ENCODE measurements at places on chromosomes 3 and 15.
A peak's percentile ranks its signal among the peaks of the same experiment; 100 is the strongest.

DNA sequence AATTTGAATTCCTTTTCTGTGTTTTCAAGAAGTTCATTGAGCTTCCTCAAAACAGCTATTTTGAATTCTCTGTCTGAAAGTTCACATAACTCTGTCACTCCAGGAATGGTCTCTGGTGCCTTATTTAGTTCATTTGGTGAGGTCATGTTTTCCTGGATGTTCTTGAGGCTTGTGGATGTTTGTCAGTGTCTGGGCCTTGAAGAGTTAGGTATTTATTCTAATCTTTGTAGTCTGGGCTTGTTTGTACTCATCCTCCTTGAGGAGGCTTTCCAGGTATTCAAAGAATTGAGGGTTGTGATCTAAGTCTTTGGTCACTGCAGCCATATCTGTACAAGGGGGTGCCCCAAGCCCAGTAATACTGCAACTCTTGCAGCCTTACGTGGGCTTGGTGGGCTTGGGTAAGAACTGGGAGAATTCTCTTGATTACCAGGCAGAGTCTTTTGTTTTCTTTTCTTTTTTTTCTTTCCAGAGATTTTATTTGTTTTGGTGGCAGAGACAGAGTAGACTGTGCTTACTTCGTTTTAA is 19.3 kb upstream of the CCNDBP1 start:
- no peak for DNase-seq

DNA sequence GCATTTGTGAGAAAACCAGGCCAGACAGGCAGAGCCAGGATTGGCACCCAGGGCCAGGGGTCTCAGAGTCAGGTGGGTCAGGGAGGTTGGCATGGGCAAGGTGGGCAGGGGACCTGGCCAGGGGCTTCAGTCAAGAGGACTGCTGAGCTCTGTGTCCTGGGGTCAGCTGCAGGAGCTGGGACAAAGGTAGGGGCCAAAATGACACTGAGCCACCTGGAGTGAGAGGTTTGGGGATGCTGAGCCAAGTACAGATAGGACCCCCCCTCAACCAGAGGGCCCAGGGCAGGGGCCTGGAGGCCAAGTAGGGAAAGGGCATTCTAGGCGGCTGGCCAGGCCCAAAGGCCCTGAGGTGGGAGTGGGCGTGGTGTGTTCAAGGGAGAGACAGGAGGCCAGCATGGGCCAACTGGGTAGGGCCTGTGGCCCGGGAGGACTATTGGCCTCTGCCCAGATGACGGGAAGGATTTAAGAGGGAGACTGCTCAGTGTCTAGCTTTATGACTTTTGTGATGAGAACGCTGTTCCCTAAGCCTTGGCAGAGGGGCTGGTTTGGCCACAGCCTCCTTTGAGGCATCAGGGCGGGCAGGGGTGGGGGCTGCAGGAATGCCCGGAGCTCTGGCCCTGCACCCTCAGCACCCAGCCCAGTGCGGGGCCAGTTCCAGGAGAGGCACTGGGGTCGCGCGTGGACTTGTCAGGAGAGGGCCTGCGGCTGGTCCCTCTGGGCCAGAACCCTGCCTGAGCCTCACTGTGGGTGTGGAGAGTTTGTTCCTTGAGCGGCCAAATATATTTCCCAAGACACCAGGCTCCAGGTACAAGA is 3.1 kb downstream of the CFAP100 start:
- no peak for DNase-seq

GRCh38 chr3:129233538-129233937 is 15.9 kb upstream of the COPG1 start:
- no peak for DNase-seq

DNA sequence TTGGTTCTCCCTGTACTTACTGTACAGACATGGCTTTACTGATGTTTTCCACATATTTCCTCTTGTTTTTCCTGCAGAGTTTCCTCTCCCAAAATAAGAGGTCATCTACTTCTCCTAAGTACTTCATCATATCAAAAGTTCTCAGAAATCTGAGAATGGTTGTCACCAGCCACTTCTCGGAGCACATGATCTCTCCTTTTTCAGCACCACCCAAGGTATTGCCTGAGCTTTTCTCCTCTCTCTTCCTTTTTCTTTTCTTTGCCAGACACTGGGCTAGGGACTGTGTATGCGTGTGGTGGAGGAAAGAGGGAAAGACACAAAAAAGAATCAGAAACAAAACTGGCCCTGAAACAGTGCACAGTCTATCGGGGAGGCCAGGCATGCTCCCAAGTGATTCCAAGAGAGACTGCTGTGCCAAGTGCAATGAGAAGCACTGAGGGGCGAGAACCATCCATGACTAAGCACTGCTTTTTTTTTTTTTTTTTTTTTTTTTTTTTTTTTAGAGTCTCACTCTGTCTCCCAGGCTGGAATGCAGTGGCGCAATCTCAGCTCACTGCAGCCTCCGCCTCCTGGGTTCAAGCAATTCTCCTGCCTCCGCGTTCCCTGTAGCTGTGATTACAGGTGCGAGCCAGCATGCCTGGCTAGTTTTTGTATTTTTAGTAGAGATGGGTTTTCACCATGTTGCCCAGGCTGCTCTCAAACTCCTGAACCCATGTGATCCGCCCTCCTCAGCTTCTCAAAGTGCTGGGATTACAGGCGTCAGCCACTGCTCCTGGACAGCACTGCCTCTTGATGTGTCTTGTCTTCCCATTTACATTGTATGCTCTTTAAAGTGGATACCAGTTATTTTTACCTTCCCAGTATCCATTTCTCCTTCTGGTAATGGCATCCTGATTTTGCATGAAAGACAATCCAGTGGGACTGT is 194.0 kb upstream of the FEZF2 start:
- DNase-seq, result no peak

DNA sequence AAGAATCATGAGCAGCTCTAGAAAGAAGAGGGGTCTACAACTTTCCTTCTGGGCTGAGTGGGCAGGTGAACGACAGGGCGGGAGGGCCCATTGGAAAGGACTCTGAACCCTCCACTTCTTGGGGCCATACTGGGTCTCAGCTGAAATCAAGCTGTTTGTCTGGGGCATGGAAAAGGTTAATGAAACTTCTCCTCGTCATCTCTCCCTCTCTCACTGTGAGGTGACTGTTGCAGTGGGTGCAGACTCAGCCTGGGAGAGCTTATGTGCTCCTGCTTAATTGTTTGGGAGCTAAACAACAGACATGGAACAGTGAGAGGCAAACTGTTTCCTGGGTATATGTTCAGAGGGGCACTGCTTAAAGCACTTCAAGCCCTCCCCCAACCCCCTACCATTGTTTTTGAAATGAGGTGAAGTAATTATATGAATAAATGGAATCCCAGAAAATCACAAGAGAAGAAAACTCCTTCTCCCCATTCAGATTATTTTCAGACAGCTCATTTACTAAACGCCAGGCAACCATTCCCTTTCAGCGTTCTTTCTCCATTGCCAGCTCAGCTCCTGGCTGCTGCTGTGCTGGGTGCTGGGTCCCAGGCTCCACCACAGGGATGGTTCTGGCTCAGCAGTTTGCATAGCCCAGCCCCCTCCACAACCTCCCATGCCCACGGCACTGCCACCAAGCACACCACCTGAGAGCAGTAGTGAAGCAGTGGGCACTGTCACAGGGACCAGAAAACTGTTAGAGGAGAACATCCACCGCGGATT is 444.9 kb upstream of the TBL1XR1 start:
- DNase-seq, result no peak

- no peak for DNase-seq
These were observed 53.7 kb downstream of the ZIC1 start for GRCh38 chr3:147462856-147463255.

GRCh38 chr3:45612918-45613602 is 18.5 kb downstream of the LIMD1 start:
- DNase-seq, result no peak

DNA sequence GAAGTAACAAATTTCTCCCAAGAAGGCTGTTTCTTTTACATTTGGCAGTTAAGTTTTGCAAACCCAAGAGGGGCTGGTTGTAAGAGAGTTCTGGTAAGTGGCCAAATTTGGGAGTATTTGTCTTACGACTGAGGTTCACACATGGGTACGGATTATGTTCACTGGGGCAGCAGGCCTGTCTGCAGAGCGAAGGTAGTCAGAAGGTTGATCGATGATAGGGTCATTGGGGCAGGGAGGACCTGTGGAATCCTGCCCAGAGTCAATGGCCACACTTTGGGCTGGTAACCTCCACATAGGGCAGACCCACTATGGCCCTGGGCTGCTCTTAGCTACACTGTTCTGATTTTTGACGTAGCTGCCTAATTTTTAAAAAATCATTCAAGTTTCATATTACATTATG is 368.6 kb downstream of the EPHB1 start:
- DNase-seq, result no peak

DNA sequence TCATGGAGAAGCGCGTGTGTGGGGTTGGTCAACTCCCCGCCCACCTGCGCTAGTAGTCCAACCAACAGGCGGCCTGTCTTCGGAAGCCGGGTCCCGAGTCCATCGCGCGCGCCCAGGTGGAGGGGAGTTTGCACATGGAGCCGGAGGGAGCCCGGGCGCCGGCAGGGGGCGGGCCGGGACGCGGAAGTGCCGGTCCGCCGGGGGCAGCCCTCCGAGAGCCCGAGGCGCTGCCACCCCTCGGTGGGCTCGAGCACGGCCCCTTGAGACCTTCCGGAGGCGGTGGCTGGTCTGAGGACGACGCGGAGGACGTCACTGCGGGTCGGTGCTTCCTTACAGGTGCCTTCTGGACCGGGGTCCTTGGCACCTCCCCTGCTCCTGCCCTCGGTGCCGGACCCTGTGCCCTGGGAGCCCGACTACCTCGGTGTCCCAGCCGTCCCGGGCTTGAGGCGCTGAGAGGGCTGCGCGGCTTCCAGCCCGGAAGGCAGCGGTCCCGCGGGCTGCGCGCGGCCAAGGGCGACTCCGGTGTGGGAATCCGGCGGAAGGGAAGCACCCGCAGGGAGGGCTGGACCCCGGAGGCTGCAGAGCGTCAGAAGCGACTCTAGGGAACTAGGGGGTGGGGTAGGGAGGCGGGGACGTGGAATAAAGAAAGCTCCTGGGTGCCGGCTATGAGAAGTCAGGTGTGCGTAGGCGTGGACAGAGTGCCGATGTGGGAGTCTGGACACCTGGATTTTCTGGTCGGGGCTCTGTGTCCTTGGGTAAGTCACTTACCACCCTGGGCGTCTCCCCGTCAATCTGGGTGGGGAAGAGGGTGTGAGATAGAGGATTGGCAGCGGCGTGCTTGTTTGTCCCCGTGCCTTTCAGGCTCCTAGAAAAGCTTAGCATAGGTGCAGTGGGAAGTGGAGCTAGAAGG is 212.3 kb downstream of the FGF12 start:
- no peak for DNase-seq

DNA sequence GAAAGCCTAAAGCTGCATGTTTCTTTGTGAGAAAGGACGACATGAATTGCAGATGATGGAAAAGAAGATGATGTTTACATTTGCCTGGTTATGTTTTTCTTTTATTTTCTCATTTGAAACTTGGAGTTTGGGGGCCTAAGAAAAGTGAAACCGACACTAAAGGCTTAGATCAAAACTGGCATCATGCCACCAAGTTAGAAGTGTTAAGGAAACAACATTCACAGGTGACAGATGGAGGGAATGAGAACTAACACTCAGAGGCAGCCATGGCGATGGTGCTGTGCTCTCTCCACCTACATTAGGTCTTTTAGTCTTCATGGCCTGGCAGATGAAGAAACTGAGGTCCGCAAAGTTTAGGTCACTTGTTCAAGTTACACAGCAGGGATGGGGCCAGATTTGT is 923.6 kb downstream of the TUSC7 start:
- no peak for DNase-seq

- DNase-seq, result no peak
These were observed 2.6 kb upstream of the HHATL start for GRCh38 chr3:42705058-42705767.

DNA sequence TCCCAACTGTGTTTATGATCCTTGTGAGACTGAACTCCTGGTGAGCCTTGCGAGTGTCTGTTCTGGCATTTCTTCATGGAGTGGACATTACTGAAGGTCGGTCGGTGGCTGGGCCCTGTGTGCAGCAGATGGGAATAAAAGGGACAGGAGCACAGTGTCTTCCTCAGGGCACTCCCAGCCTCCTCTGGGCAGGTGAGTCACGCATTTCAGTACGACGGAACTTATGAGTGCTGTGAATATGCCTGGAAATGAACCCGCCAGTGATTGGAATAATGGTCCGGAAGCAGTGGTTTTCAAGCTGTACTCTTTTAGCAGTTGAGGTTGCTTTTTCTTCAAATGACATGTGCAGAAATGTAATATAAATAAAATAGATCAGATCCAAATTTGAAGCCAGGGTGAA is 55.1 kb downstream of the LARS2 start:
- DNase-seq, result no peak

DNA sequence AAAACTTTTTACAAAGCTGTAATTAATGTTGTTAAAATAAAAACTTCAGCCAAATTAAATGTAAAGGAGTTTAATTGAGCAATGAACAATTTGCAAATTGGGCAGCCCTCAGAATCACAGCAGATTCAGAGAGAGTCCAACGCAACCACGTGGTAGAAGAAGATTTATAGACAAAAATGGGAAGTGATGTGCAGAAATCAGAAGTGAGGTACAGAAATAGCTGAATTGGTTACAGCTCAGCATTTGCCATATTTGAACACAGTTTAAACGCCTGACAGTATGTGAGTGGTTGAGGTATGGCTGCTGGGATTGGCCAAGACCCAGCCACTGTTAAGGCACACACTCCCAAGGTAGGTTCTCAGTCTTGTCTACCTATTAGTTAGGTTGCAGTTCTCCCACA is 14.4 kb upstream of the PLA2G4D start:
- DNase-seq, result no peak

GRCh38 chr15:42688301-42688700 is 48.6 kb downstream of the CDAN1 start:
- no peak for DNase-seq

DNA sequence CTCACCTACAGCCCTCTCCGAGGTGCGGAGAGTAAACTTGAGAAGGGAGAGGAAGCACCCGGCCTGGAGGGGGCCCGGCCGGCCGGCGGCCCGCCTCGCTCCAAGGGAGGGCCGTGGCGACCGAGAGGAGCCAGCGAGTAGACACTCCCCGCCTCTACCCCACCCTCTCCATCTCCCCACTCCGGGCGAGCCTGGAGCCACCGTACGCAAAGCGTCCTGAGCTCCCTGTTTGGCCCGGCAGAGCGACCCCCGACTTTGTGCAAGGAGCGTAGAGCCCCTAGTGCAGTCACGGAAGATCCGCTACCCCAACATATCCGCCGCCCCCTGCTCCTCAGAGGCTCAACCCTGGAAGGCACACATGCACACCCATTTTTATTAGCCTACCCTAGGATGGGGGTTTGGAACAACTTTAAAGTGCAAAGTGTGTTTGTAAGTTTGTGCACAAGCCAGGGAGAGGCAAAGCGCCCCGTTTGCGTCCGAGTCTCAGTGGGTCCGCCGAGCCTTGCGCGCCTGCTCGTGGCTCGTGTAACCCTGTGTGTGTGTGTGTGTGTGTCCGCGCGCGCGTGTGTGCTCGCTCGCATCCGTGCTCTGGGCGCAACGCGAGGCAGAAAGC is 508 bp upstream of the SMAD6 start:
- DNase-seq, result peak; percentile 78

DNA sequence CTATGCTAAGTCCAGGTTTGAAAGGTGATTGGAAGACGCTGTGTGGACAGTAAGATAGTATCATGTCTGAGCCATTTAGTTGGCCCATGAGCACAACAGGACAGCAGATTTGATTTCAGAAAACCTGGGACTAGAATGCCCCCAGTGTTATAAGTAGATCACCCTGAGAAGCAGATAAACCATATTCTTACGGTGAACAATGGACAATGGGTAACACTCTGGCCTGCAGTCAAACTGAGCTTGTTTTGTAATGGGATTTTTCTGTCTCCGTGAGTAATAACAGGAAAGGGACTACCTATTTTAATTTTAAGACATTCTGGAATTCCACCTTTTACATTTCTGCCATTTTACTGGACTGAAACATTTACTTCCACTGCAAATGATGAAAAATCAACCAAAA is 71.5 kb downstream of the LDHAL6B start:
- DNase-seq, result no peak

- no peak for DNase-seq
These were observed 25.7 kb upstream of the WNT5A start for GRCh38 chr3:55512571-55513343.

Measured in erythroblast (primary cell).